ENCODE measurements at places on chromosomes 11 and 22.

DNA sequence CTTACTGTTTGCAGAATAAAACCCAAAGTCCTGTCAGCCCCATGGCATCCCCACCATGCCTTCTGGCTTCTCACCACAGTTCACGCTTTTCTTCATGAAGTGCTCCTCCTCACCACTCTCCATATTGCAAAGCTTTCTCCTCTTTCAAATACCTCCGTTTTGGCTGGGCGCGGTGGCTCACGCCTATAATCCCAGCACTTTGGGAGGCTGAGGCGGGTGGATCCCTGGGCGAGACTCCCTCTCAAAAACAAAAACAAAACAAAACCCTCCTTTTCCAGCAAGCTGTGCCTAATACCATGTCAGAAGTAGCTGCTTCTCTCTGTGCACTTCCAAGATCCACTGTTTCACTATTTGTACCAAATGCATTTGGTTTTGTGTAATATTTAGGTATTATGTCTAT is 6.7 kb downstream of the BACE1 start:
- no peak for DNase-seq

GRCh38 chr11:19952116-19952605 is 208.1 kb downstream of the DBX1 start:
- DNase-seq = no peak

- no peak for DNase-seq
These were observed 31.6 kb downstream of the SLC36A4 start for GRCh38 chr11:93166194-93166593.

DNA sequence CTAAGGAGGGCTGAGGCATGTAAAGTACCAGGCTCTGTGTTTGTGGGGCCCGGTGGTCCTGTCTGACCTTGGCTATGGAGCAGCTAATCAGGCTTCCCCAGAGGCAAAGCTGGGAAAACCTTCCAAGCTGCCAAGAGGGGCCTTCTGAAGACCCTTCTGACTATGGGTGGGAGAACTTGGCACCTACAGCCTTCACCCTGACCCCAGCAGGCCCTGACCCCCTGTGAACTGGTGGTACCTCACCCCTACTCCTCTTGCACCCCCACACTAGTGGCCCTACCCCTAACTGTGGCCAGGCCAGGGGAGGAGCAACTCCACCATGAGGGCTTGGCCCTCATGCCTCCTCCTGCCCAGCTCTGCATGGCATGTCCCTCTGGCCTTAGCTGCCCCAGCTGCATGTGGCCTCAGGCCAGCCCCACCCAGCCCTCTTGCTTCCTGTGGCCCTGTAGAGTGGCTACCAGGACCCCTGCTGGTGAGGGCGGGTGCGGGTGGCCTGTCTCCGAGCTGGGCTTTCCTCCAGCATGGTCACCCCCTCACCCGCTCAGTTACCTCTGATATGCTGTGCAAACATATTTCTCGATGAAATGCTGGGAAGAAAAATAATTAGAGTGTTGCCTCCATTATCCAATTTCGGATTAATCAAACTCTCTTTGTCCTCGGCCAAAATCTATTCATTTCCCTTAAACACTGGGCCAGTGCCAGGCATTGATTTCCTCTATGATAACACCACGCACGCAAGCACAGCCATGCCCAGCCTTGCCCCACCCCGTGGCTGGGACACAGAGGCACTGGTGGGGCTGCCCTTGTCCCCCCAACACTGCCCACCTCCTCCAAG is 7.5 kb downstream of the GNAZ start:
- DNase-seq = no peak

DNA sequence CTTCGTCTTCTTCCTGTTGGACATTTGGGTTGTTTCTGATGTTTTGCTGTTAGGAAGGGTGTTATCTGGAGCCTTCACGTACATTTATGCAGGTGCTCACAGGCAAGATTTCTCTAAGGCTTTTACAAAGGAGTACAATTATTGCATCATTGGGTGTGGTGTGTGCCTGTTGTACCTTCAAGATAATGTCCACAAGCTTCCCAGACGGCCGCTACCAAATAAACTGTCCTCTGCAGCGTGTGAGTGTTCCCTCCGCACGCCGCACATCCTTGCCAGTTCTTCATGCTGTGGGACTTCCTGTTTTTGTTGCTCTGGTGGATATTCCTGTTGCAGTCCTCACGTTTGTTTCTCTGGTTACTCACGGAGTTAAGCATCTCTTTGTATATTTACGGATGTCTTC is 133.3 kb downstream of the TBC1D22A start:
- DNase-seq = no peak

GRCh38 chr11:79390477-79390876 is 50.4 kb downstream of the TENM4 start:
- no peak for DNase-seq

All from SHP77 (cell line).